Osteocyte (in vitro differentiated cells): ENCODE measurements at places on chromosomes 1 and 21.

DNA sequence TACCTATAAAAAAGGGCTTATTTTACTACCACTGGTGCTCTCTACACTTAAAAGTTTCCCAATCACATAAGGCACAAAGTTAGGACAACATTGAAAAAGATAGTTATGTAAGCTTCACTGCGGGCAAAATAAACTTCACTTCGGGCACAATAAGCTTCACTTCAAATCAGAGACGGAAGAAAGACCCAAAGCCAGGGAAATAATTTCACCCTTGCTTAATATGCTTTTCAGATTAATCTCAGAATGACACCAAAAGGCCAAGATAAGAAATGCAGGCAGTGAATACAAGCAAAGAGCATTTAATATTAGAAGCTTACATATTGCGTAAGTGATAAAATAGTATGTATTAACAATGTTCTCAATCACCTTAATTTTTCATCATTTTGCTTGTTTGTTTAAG is 444.2 kb downstream of the SETD4 start:
- no peak for DNase-seq

GRCh38 chr21:22898051-22898665 is 1899.9 kb downstream of the NCAM2 start:
- DNase-seq: no peak

DNA sequence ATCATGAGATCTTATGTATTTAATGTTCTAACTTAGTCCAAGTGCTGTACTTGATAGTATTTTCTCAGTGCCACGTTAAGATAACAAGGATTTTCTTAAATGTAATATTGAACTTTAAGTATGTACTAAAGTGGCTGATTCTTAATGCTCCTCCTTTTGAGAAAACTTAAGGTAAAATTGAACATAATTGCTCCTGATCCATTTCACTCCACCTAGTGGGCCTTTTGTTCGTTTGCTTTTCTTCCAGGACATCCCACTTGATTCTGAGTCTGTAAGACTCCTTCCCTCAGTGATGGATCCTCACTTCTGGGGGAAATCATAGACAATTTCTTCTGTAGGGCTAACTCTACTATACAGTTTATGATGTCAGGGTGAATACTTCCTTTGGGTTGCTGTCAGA is 173.1 kb downstream of the LMO4 start:
- DNase-seq: no peak

- DNase-seq: no peak
These were observed 74.7 kb upstream of the RGL1 start for GRCh38 chr1:183730107-183730724.

GRCh38 chr1:93740601-93741031 is 59.0 kb upstream of the BCAR3 start:
- no peak for DNase-seq
